Activated T-cell treated with anti-CD3 and anti-CD28 coated beads, Interleukin-2, amount 50 U/mL, for 1 hour (primary cell): ENCODE measurements at places on chromosomes 7 and 10.

DNA sequence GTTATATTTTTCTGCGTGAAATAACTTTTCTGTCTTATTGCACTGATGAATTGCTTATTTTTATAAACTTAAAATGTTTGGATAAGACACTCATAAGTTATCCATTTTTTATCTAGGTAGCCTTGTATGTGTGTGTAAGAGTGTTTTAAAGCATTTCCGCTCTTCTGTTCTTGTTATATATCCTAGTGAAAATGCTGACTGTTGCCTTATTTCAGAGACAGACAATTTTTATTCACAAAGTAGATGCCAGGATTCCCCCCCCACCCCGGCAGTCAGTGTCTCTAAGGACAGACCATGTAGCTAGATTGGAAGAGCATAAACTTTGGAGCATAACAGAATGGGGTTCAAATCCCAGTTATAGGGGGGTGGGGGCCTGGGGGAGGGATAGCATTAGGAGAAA, 1.6 kb downstream of the SMC3 start:
- DNase-seq = no peak

DNA sequence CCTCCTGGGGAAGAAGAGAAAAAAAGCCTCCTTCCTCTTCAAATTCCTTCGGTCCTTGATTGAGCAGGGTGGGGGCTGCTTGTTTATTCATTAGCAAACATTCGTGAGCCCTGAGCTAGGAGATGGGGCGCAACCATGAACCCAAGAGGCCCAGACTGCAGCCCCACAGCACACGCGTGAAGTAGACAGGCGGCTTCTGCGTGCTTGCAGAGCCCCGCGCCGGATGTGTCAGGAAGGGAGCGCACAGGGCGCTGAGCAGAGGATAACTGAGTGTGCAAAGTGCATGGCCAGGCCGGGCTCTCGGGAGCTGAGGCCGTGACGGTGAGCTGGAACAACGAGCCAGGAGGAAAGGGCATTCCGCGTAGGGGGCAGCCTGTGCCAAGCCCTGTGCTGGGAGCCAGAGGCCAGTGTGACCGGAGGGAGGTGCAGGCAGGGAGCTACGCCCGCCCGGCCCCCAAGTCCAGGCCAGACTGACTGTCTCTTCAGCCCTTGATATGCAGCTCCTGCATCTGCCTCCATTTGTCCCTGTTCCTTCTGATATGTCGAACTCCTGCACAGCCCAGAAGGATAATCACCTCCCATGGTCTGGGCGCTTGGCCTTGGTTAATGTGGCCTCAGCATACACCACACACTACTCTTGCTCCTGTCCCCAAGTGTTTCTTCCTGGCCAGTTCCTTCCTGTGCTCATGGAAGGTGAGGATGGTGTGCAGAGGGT, 4.6 kb downstream of the FOXL3 start:
- DNase-seq = no peak

- DNase-seq = no peak
Measured at GRCh38 chr10:100873146-100873826, 39.5 kb upstream of the SLF2 start.

DNA sequence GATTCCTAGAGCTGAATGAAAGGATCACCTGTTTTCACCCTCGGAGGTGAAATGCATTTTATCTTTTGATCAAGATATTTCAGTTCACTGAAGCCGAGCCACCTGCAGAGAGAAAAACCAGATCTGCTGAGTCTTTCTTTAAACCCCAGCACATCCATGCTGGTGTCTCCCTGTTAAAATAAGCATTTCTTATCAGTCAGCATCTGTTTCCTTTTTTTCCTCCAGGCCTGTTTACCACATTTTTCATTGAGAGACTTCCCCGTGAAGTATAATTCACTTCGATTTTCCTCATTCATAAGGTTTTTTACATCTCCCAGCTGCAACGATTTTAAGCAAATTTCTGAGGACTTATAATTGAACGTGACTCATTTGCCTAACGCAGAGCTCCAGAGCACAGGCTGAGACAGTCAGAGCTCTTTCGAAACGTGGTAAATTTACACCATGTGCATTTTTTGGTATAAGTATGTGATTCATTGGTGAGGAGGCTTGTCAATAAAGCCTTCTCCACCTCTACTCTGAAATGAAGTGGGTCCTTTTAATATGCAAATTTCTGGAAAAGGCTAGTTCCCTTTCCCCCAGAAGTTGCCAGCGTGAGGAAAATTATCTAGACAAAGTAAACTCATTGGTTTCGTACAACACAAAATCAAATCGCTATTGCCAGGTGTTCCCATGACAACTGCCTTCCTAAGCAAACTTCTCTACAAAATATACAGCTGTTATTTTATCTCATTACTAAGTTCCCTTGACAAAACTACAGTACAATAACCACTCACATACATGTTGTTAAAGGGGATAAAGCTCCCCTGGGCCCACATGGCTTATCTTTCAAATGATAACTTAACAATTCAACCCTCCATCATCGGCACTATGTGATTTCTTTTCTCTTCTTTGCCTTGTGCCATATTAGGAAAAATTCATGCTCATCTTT, 374.8 kb upstream of the AKR1E2 start:
- no peak for DNase-seq

DNA sequence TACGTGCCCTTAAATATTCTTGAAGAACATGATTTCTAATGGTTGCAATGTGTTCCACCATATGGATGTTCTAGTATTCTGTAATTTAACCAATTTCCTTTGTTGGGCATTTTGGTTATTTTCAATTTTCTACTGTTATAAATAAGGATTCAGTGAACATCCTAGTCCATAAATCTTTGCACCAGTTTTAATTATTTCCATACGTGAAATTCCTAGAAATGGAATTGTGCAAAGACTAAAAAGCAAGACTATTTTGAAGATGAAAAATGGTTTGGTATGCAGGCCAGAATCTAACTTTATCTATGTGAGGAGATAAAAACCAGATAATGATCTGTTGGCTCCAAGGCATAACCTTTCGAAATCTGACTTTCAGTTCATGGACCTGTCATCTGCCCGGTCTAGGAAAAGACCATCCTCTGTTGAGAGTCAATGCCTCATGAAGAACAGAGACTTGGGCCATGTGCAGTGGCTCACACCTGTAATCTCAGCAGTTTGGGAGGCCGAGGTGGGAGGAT, 633.2 kb upstream of the NRP1 start:
- no peak for DNase-seq

DNA sequence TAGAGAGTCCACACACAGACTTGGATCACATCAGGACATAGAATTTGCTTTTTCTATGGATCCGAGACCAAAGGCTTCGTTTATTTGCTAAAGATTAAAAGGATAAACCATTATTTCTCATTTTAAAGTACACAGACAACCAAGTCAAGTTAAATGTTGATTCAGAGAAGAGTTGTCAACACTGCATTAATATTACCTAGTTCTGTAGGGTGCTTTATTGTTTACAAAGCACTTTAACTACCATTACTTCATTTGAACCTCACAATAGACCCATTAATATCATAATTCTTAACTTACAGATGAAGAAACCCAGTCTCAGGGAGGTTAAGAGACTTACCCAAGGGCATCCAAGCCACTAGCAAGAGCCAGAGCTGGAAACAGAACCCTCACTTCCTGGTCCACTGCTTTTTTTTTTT, 43.2 kb upstream of the GSAP start:
- no peak for DNase-seq

DNA sequence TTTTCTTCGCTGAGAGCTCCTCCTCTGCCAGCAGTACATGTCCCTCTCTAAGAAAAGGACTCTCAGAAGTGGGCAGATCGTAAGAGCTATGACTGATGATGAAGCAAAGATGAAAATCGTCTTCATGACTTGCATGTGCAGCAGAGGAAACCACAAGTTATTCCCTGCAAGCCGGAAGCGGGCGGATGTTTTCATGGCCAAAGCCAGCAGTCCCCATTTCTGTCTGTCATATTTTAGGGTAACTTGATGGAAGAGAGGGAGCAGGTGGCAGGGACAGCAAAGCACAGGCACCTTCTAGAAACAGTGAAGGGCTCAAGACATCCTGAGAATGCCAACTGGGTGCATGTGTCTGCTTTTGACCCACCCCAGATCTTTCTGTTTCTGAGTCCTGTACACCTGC, 19.9 kb downstream of the KLF6 start:
- peak; percentile 50 for DNase-seq

DNA sequence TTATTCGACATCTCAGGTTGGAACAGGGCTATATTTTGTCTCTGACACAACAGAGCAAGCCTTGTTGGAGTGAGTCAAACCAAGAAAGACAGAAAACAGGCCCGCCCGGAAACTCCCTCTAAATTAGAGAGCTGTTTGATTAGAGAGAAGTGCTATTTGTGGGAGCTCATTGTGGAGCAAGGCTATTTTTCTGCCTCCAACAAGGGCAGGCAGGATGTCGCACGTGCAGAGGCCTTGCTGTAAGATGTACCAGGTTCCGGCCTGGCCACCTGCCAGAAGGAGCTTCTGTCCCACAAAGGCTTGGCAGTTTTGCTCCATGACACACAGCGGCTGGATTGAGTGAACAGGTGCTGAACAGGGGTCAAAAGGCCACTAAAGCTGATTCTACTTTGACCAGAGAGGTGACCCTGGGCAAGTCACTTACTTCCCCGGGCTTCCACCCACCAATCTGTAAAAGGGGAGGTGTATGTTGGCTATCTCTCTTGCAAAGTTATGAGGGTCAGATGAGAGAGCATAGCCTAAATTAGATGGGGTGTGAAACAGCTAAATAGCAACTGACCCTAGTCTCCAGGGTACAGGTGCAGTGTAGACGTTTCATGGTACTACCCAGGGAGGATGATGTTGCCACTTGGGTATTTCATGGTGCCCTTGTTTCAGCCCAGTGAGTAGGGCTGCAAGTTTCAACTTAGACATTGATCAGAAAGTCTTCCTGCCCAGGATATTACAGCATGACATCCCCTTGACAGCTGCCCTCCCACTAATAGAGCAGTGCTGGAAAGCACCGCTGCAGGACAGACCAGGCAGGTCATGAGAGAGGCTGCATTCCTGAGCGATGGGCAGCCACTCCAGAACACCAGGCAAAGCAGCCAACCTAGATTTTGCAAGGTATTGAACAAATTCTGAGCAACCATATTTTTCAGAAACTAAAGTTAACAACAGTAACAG, 62.0 kb downstream of the VSTM4 start:
- no peak for DNase-seq
